Iris pigment epithelial cell (primary cell): ENCODE measurements at places on chromosomes 5 and 9.

DNA sequence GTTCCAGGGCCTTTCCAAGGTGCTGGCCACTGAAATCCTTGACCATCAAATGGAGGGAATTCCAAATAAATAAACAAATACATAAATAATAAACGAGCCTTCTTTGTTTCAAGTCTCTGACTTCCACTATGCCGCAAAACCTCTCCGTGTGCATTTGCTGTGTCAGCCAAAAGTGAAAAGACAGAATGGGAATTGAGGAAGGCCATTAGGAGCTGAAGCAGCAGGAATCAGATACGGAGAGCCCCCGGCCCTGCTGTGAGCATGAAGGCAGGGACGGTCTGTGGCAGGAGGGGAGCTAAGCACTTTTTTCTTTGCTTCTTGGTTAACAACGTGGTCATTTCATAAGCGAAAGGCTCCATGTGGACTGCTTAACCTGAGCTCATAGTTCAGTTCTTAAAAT lies 26.1 kb downstream of the PLPPR1 start:
- no peak for DNase-seq

- peak; percentile 10 for DNase-seq
These were observed 693.8 kb downstream of the DNAH5 start for GRCh38 chr5:13250464-13251291.

DNA sequence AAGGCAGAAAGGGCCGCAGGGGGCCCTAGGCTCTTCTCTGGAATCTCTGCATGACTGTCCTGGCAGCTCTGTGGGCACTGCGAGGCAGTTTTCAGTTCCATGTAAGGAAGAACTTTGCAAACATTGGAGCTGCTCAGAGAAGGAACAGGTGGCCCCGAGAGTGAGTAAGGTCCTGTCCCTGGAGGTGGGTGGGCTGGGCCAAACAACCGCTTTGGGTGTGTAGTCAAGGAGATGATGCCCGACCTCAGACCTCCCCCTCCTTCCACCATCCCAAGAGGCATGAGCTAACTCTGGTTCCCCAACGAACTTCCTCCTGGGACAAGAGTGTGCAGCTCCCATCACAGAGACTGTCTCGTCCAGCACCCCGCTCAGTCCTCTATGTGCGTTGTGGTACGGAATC lies 20.5 kb downstream of the CSF1R start:
- peak; percentile 18 for DNase-seq

DNA sequence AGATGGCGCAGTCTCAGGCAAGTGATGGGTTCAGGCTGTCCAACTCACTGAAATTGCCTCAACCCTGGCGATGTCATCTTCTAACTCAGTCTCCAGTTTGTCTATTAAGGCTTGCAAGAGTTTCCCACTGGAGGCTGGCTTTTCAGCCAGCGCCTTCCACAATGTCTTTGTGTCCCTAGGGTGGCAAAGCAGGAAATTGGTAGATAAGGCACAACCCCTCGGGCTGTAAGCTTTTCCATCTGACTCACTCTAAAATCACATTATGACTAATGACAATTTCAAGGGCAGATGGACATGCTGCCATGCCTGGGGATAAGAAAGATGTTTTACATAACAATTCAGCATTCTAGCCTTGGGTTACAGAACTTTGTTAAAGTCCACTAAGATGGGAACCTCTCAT lies 61.9 kb downstream of the MROH2B start:
- no peak for DNase-seq

DNA sequence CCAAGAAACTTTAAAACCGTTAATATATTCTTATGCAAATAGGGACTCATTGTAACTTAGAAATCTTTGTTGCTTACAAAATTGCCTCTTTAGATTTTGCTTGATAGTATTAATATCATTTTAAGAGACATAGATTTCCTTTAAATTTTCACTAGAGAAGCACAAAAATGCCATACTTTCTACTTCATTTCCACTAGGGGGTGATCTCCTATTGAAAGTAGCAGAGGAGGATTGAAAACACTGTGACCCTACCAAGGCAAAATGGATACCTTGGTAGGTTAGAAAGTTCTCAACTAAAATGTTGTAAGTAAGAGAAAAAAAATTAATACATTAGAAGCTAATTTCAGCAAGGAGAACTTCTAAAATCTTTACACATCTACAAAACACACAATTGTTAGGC lies 204.9 kb downstream of the CHSY3 start:
- peak; percentile 39 for DNase-seq

DNA sequence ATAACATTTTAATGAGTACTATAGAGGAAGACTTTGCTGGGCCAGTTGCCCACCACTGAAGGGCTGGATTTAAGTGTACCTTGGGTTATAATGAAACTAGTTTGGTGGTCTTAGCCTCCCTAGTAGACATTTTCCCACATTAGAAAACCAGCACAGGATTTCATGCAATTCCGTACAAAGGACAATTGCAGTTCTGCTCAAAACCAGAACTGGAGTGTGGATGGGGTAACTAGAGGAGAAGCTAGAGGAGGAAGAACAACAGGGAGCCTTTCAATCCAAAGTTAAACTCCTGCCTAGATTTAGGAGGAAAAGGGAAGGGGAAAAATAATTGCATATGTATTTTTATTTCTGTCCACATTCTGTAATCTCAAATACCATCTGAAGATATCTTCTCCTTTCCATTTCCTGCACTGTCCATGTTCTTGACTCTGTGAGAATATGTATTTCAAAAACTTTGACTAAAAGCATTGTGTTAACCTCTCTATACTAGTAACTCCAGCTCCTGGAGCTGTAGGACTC lies 97.5 kb upstream of the SSBP2 start:
- DNase-seq: peak; percentile 28

DNA sequence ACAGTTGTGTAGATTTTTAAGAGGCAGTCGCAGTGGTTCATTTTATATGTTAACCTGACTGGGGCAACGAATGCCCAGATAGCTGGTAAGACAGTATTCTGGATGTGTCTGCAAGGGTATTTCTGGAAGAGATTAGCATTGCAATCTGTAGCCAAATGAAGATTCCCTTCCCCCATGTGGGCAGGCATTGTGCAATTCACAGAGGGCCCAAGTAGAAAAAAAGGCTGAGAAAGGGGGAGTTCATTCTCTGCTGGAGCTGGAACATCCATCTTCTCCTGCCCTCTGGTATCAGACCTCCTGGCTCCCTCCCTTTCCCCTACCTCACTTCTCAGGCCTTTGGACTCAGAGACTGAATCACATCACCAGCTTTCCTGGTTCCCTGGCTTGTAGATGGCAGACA lies 70.6 kb downstream of the TENT4A start:
- DNase-seq: peak; percentile 14

GRCh38 chr5:97062046-97062445 lies 80.4 kb downstream of the LIX1 start:
- DNase-seq: no peak

DNA sequence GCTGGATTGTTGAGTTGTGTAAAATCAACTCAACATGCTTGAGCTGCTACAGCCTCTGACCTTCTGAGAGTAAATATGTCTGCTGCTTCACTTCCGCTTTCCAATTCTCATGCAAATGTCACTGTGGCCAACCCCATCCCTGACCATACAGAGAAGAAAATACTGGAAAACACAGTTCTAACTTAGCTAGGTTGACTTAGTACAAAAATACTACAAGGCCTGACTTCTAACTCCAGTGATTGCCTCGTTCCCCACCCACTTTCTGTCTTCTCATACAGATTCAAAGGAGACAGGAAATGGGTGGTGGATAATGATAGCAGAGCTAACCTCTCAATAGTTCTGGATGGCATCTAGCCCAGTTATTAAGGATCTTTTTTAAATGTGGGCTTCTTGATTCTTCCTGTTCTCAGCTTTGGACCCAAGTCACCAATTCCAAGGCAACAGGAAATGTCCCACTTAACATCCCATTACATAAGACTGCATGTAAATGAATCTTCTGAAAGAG lies 226.6 kb upstream of the SLC24A2 start:
- DNase-seq: no peak
